ENCODE measurements at places on chromosomes 13 and 19.

DNA sequence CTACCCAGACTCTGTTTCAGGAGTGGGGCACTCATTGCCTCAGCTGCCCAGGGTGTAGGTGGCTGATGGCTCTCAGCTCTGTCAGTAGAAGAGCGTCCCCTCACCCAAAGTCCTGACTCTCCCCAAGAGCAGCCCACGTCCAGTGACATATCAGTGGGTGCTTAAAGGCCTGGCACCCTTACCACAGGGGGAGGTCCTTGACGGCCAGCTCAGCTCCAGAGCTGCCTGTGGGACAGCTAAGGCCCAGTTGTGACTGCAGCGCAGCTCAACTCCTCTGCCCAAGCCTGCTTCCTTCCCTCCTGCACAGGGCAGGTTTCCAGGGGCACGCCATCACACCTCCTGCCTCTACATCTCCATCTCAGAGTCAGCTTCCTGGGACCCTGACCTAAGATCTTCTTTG is 32.4 kb downstream of the GRIK5 start:
- DNase-seq: no peak

- no peak for DNase-seq
Measured at GRCh38 chr19:33429891-33430673, 56.6 kb downstream of the CEBPG start.

DNA sequence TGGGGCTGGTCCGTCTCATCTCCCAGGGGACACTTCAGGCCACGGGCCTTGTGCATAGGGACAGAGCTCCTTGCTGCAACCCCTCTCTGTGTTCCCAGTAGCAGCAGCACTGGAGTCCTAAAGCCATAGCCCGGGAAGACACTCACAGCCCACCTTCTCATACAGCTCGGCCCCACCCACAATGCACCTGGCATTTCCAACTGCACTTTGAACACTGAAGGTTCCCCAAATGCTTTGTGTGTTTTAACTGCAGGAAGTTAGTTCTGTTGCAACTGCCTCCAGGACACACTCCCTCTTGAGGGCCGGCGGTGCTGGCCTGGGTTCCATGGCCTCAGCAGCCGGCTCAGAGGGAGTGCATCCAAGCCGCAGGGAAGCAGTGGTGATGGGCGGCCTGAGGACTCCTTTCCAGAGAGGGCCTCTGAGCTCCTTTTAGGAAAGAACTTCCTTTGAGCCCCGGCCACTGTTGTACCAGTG is 22.7 kb upstream of the TMEM255B start:
- no peak for DNase-seq

- DNase-seq: no peak
Measured at GRCh38 chr13:110245416-110245899, 61.5 kb downstream of the COL4A1 start.

DNA sequence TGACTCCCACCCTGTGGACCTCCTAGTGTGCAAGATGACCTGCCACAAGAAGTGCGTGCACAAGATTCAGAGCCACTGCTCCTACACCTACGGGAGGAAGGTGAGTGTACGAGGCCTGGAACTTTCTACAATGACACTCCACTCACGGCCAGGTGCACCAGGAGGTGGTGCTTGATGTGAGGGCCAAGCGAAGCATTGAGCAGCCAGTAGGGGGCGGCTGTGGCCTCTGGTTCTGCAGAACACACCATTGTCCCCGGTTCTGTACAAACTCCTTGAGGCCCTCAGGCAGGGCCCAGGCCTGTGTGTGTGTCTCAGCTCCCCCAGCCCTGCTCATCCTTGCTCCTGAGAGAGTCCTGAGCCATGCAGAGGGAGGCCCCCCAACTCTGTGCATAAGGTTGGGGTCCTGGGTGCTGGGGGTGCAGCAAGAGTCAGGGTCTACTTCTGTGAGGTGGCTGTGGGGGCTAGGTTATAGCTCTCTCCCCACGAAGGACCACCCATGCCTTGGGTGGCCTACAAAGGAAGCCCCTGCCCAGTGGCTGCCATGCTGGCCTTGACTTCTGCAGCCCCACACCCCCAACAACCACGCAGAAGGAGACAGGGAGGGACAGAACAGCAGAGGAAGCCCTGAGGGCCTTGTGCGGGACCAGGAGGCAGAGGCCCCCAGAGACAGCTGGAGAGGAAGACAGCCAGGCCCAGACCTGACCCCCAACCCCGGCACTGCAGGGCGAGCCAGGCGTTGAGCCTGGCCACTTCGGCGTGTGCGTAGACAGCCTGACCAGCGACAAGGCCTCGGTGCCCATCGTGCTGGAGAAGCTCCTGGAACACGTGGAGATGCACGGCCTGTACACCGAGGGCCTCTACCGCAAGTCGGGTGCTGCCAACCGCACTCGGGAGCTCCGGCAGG is 9.7 kb upstream of the USE1 start:
- no peak for DNase-seq

All from C1 segment of cervical spinal cord (tissue), 14 donors.